T-helper 9 cell (primary cell): ENCODE measurements at places on chromosomes 2 and 18.

- no peak for DNase-seq
Observed at GRCh38 chr2:215903203-215903602, 110.1 kb downstream of the MREG start.

DNA sequence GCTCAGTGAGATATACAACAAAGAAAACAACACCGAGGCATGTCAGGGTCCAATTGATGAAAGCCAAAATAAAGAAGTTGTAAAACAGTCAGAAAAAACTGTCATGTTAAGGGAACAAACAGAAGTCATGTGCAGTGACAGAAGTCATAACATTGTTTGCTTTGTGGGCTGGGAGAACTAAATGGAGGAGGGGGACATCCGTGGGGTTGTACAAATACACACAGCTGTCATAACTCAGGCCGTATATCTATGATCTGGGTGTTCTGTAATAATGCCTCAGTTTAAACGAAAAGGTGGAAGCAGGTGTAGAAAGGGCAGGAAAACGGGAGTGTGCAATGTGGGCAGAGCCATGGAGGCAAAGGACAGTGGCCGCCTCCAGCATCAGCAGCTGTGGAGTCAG, 27.3 kb downstream of the TIMM21 start:
- DNase-seq = no peak

GRCh38 chr2:214088536-214088935, 322.3 kb upstream of the VWC2L start:
- no peak for DNase-seq

DNA sequence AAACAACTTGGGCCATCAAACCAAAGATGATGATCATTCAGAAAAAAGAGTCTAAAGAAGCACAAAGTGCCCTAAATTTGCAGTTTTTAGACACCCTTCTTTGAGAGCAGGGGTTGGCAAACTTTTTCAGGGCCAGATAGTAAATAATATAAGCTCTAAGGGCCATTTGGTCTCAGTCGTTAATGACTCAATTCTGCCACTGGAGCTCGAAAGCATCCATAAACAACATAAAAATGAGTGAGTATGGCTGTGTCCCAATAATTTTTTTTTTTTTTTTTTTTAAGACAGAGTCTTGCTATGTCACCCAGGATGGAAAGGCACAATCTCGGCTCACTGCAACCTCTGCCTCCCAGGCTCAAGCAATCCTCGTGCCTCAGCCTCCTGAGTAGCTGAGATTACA, 152.3 kb downstream of the DTNB start:
- no peak for DNase-seq

- no peak for DNase-seq
Observed at GRCh38 chr2:120470041-120470965, 124.4 kb downstream of the INHBB start.

- no peak for DNase-seq
Observed at GRCh38 chr2:60885683-60886082, 4.3 kb downstream of the REL start.

- DNase-seq = no peak
Observed at GRCh38 chr18:49520661-49521145, 33.7 kb upstream of the C18orf32 start.

- no peak for DNase-seq
Observed at GRCh38 chr18:55018602-55019001, 59.3 kb upstream of the CCDC68 start.

DNA sequence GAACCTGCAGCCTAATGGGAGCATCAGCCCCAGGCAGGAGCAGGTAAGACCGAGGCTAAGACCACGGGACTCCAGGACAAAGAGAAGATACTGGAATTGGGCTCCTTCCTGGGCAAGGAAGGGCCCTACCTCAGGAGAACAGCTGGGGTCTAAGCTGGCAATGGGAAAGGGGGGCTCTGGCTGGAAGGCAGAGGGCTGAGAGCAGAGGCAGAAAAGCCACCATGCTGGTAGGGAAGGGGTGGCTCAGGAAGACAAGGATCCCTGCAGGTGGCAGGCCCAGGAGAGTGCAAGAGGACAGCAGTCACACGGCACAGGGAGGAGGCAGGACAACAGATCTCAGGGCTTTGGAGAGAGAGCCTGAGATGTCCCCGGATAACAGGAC, 203.5 kb downstream of the NDUFA10 start:
- DNase-seq = no peak

DNA sequence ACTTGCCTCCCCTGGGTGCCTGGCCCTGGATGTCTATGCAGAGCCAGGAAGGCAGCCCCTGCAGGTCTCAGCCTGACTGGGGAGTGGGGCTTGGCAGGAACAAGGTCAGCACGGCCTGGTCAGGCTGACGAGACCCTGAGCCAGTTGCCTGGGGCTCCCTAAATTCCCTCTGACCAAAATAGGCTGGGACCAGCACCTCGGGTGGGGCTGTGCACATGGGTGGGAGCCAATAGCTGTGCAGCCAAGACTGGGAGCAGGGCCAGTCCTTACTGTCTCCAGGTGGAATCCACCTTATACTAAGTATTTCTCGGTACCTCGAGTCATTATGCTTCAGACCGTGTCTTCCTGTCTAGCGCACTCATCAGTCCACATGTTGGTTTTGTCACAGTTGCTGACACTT, 11.4 kb upstream of the IL1R2 start:
- no peak for DNase-seq

GRCh38 chr18:8699948-8700347, 5.4 kb upstream of the MTCL1 start:
- DNase-seq = no peak

DNA sequence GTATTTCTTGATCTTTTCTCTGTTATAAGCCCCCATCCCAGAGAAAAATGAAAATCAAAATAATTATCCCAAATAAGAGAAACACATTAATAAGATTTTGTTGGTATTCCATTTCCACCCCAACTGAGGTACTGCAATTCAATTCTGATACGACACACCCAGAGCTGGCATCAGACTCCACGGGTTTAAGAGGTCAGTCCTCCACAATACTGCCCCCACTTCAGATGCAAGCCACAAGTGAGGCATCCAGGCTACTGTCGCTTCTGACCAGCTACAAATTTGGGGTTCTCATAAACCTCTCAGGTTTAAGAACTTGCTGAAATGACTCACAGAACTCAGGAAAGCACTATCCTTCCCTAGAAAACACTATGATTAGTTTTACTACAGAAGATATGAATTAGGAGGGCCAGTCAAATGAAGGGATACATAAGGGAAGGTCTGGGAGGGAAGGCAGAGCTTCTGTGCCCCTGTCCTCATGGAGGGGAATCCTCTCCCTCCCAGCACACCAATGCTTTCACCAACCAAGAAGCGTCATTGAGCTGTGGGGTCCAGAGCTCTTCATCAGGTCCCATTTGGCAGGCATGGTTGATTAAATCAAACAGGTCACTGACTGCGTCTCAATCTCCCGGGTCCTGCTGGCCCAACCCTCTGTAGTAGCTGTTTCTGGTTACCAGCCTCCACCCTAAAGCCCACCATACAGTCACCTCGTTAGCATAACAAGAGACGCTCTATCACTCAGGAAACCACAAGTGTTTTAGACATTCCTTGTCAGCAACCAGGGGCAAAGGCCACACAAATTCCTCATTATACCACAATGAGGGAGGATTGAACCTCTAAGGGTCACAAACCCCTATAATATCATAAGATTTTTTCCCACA, 46.2 kb downstream of the IWS1 start:
- no peak for DNase-seq

DNA sequence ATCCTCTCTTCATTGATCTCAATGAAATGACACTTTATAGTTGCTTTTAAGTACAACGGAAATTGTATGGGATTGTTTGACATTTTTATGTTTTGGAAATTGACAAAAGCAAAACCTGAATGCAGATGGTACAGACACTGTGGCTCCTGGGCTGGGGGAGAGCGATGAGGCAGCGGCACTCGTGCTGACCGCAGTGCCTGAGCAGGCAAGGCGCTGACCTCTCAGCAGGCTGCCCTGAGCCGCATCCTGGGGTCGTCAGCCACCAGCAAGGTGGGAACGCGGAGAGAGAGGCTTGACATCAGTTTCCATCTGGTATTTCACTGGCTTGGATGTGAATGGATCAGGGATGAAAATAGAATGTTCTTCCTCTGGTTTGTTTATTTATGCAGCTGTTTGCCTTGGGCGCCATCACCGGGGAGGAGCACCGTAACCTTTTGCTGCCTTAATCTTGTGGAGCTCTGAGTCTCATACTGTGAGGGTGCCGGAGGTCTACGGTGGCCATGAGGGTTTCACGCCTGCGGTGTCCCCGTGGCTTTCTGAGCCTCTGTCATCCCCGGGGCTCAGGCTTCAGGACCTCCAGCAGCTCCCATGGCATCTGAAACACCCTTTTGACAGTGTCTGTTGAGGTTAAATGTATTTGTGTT, 94.8 kb upstream of the TPO start:
- DNase-seq = no peak

GRCh38 chr2:218894151-218894879, 13.7 kb downstream of the WNT10A start:
- no peak for DNase-seq

DNA sequence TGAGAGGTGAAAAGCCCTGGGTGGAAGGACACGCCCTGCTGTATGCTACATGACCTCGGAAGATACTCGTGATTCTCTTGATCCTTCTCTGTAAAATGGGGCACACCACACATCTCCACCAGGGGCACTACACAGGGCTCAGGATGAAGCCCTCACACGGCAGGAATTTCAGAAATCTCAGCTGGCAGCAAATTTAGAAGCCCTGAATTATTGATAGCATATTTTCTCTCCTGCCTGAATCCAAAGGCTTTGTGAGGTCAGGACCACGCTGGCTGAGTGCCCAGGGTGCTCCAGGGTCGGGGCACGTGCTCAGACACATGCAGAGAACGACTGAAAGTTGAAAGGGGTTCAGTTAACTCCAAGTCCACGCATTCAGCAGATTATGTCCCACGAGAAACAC, 42.1 kb upstream of the GALR1 start:
- peak; percentile 27 for DNase-seq

DNA sequence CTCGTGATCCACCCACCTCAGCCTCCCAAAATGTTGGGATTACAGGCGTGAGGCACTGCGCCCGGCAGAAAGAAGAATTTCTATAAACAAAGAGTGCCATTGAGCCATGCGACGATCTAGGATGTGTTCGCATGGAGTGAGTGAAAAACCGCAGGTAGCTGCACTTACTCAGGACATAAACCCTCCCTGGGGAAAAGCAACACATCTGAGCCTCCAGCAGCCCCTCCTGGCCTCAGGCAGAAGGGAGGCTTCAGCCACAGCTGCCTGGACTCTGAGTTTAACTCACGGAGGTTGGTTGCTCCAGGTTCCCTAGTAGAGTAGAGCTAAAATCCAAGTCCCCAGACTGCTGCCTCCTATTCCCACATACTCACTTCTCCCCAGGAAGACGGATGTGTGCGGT, 11.3 kb upstream of the STK25 start:
- DNase-seq = no peak

- no peak for DNase-seq
Observed at GRCh38 chr2:7242189-7242867, 325.1 kb downstream of the RNF144A start.

DNA sequence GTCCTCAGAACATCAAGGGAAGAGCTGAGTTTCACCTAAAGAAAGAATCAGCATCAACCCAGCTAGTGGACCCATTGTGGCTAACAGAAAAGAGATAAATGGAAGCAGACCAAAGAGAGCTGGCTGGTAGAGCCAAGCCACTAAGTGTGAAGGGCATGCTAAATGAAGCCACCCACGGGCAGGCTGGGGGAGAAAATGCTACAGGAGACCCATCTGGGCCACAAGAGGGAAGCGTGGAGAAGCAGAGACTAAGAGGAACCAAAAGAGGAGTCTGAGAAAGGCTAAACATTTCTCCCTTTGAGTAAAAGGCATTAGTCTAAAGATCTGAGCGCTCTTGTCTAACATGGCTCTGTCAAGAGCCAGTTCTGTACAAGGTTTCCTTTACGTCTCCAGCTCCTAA, 15.8 kb downstream of the CWC22 start:
- DNase-seq = no peak
